Lower leg skin (tissue), 4 donors: ENCODE measurements at places on chromosomes 7 and 10.
A peak's percentile ranks its signal among the peaks of the same experiment; 100 is the strongest.

- peak; percentile 56 for DNase-seq
Observed at GRCh38 chr10:132877473-132877872, 64.9 kb downstream of the CFAP46 start.

DNA sequence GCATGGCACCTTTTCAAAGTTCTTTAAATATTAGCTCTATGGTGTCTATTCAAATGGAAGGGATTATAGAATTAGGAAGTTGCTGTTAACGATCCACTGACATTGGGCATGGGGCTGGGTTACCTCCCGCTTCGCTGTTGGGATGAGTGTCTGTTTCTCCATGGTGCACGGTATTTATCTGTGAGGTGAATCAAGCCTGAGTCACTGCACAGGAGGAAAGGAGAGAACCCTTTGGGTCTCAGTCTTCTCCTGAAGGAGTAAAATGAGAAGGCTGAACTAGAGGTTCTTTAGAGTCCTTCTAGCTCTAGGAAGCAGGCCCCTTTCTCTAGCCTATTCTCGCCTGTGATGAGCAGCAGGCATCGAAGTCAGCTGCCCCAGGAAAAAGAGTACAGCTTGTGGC, 7.3 kb downstream of the JCAD start:
- DNase-seq = no peak

GRCh38 chr10:21167288-21168010, 270.3 kb upstream of the NEBL start:
- DNase-seq = no peak

- no peak for DNase-seq
Observed at GRCh38 chr10:67452892-67453291, 243.1 kb downstream of the CTNNA3 start.

- peak; percentile 70 for DNase-seq
Observed at GRCh38 chr7:17408245-17408903, 109.9 kb downstream of the AHR start.

- DNase-seq = no peak
Observed at GRCh38 chr7:83913174-83913573, 264.2 kb upstream of the SEMA3E start.

GRCh38 chr7:96388166-96388565, 66.3 kb upstream of the SLC25A13 start:
- no peak for DNase-seq

GRCh38 chr7:27826357-27826756, 86.4 kb downstream of the TAX1BP1 start:
- no peak for DNase-seq

DNA sequence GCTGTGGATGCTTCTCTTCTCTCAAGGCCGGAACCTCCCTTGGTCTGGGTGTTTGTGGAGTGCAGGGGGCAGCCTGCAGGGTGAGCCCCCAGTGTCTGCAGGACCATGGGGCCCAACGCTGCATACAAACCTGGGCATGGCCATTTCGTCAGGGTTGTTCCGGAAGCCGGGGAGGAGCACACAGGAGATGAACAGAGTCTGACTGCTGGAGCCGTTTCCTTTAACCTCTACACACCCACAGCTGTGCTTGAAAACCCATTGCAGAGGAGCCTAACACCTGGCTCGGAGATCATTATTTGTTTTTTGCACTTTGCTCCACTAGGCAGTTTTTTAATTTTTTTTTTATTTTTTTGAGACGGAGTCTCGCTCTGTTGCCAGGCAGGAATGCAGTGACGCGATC, 167.6 kb upstream of the INSYN2A start:
- DNase-seq = no peak

DNA sequence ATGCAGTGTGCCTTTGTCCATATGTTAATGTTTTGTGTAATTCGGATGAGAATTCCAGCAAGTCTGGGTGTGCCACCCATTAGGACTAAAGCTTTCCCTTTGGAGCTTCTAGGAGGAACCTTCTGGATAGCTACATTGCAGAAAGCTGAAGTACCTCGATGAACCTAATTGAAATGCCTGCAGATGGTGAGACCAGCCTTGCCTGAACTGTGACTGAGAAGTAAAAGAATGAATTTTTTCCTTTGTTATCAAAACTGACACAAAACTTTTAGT, 31.1 kb upstream of the FBXW4 start:
- no peak for DNase-seq

DNA sequence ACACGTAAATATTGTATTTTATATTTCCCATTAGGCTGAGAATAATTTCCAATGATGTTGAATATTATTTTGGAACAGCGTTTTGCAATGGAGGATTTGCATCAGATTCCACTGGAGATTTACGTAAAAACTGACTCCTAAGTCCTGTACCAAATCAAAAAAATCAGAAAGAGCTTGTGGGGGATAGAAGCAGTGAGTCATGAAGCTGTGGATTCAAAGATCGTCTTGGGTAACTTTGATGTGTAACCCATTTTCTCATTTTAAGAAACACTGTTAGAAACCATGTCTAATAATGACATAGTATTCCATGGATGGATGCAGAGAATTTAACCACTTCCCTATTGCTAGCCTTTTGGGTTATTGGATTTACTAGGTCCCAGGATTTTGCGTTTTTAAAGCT, 158.6 kb downstream of the INHBA start:
- no peak for DNase-seq

- DNase-seq = no peak
Observed at GRCh38 chr10:89741126-89741762, 39.9 kb downstream of the KIF20B start.

DNA sequence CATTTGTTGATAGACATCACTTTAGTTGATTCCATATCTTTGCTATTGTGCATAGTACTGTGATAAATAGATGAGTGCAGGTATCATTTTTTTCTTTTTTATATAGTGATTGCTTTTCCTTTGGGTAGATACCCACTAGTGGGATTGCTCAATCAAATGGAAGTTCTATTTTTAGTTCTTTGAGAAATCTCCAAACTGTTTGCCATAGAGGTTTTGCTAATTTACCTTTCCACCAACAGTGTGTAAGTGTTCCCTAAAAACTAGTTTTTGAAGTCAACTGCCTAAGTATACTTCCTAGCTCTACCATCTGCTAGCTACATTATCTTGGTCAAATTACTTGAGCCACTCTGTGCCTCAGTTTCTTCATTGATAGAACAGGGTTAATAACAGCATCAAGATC, 31.5 kb upstream of the RSBN1L start:
- DNase-seq = no peak

DNA sequence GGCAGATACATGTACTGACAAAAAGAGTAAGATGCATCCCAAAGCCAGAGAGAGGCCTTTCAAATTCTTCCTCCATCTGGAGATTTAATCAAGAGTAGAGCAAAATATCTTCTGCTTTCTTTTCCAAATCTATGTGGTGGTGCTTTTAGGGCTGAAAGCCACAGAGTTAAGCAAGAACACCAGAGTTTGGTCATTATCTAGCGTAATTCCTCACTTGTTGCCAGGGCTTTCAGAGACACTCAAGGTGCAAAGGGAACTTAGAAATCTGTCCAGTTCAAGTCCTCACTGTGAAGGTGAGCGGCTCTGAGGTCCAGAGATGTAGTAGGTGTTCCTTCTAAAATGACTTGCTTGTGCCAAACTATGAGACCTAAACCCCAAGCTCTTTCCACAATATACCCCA, 10.9 kb upstream of the NFE2L3 start:
- no peak for DNase-seq

DNA sequence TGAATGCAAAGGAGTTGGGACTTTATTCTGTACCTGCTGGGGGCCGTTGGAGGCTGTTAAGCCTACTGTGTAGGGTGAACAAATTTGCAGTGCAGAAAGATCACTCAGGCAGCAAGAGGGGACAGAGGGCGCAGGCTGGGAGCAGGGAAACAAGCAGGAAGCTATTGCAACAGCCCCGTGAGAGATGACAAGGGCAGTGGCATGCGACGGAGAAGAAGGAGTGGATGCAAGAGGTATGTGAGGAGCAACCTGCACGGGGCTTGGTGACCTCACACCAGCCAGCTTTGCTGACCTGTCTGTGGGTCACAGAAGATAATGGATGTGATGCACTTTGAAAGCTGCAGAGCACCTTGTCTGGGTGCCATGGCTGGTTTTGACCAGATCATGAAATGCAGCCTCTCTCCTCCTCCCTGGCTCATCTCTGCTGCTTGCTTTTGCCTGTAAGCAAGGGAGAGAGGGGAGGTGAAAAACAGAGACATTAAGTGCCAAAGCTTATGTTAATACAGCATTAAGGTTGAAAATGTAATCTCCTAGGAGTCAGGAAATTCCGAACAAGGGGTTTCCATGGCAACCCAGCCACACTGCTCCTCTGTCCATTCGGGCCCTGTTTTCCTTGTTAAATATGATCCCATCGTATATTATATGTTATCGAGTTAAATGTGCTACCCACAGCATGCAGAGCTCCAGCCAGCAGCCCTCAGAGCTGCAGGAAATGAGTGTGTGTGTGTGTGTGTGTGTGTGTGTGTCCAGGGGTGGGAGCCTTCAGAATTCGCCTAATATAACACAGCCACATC, 314.3 kb upstream of the ZMIZ1 start:
- no peak for DNase-seq

DNA sequence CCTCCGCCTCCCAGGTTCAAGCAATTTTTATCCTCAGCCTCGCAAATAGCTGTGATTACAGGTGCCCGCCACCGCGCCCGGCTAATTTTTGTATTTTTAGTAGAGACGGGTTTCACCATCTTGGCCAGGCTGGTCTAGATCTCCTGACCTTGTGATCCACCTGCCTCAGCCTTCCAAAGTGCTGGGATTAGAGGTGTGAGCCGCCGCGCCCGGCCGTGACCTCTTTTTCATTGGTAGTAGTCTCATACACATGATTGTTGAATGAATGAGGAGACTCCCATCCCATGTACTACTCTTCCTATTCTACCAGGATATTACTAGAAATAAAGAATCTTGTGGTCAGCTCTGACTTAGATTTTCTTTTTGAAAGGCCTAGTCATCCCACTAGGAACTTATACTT, 56.8 kb downstream of the ARID5B start:
- no peak for DNase-seq

DNA sequence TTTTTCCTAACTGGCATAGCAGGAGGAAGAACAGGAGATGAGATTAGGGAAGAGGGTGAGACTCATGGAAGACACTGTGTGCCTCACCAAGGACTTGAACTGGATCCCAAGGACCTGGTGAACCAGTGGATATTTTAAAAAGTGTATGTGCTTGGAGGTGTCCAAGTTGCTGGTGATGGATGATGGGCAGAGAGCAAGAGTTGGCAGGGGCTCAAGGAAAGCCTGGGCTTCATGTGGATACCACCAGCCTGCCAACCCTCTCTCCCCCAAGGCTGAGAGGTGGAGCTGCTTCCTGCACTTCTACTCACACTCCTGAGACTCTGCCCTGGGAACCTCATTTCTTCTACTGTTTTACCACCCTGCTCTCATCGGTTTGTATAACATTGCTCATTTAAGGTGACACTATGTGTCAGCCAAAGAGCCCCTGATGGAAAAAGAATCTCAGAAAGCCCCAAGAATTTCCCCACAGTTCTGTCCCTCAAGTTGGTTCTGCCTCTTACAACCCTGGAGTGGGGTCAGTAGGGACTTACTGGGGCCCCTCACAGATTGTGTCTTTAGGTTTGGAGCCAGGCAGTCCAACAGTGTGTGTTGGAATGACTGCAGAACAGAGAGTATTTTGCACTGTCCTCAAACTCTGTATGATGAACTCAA, 56.2 kb upstream of the PDCD4 start:
- DNase-seq = no peak

GRCh38 chr7:95209276-95209675, 115.1 kb downstream of the PON1 start:
- no peak for DNase-seq

GRCh38 chr7:116933465-116933864, 19.8 kb upstream of the ST7 start:
- no peak for DNase-seq

DNA sequence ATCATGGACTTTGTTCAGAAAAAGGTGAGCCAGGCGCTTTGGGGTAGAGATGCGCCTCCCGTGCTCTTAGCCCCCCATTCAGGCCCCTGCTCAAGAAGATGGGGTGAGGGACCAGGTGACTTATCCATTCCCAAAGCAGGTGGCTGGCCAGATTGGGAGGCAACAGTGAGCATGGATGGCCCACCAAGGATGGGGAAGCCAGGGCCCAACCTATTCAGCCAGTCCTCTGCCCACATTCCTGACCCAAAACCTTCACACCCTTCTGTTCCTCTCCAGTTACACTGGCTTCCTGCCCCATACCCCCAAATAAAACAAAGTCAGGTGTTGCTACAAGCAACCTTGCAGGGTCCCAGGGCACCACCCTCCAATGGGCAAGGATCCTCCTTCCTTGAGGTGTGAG, 44.4 kb downstream of the TSPAN15 start:
- DNase-seq = peak; percentile 77

- no peak for DNase-seq
Observed at GRCh38 chr7:75723444-75723843, 15.3 kb downstream of the HIP1 start.
